ENCODE measurements at places on chromosomes 2 and 18. TPM values are rescaled to one million over a fixed set of nuclear protein-coding genes. Genes with fewer than 3 reads are reported as not detected.

The RASGRP3 gene
- total RNA-seq, result 7.7 TPM

DNA sequence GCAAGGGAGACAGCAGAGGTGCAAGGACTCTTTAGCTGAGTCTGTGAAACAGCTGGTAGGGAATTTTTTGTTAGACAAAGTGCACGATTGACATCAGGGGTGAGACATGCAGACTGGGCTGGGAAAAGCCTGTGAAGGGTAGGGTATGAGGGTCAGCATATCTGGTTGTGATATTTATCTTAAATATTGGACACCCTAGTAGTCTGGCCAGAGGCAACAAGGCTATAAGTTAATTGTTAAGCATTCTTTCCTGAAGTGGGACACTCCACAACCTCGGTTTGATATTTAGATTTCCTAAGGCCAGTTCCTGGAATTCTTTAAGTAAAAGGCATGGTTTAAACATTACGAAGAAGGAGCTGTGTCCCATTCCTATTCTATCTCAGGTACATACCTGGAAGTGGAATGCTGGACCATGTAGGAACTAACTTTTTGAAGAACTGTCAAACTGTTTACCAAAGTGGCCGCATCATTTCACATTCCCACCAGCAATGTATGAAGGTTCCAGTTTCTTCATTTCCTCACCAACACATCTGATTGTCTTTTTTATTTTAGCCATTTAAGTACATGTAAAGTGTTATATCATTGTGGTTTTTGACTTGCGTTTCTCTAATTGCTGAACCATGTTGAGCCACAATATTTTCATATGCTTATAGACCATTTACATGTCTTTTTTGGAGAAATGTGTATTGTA lies 22.5 kb downstream of the EHBP1 start:
- DNase-seq, result no peak

DNA sequence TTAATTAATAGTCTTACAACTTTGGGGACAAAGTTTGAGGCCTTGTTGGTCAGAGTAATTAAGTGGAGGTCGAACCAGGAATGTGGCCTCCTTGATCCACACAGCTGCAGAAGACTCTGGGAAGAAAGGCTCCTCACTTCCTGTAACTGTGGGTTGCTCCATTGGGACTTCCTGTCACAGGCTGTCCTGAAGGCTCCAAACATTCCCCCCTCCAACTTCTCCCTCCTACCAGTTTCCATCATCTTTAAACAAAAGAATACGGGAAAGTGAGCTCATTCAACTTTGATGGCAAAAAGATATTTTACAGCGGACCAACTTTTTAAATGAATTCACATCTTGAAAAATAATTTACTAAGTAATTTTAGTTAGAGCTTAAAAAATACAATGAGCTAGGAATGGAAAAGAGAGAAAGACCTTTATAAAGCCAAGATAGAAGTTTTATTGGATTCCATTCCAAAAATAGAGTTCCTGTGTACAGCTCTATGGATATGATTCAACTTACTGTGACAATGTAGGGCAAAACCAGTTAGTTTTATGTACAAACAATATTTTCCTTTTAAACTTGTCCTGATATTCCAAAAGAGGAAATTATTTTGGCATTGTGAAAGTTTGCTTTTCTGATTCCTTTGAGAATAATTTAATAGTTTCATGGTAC lies 212.0 kb upstream of the NABP1 start:
- DNase-seq, result no peak

DNA sequence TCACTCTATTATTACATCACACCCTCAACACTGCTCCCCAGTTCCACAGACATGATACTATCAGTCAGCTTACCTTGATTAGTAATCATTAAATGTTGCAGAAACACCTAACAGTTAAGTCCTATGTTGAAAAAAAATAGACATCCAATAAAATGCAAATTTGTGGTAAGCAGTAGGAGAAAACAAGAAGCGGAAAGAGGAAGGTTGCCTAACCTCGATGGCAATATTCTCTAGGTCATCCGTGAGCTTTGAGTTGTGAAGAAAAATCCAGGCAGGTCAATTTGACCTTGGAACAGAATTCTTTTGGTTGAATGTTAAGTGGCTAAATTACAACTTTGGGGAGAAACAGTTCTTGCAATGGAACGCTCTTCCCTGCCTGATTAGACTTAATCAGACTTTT lies 264.4 kb downstream of the AFF3 start:
- DNase-seq, result no peak

The DPP4 gene
- total RNA-seq, result 8.6 TPM

The CPLX4 gene
- total RNA-seq, result not detected

DNA sequence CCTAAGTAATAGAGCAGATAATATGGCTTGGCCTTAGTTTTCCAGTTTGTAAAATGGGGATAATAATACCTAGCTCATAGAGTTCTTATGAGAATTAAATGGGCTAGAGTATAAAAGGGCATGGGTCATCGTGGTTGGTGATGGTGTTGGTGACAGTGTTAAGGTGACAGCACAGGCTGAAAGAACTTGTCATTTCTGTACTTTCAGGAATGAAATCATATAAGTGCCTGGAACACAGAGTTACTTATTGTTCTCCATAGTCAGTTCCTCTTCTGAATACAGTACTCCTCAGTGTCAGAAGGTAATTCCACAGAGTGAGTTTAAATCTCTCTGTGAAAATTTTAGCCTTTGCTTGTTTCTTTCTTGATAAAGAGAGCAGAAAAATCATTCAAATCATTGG lies 42.4 kb downstream of the KIF5C start:
- DNase-seq, result no peak

GRCh38 chr2:12262681-12263436 lies 453.9 kb upstream of the TRIB2 start:
- no peak for DNase-seq

DNA sequence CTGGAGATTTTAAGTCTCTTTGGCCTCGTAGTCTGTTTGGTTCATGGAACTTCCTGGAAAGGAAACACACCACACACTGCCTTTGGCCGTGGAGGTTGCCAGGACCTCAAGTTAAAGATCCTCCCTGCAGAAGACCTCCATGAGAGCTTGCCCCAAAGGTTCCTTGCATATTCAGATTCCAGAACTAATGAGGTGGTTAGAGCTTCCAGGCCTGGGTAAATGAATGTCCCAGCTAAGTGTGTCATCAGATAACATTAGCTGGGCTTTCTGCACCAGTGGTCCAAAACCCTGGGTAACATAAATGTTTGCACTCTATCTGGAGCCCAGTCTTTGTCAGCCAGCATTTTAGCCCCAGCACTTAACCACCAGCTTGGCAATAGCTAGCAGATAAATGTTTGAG lies 122.1 kb upstream of the EML6 start:
- DNase-seq, result no peak

DNA sequence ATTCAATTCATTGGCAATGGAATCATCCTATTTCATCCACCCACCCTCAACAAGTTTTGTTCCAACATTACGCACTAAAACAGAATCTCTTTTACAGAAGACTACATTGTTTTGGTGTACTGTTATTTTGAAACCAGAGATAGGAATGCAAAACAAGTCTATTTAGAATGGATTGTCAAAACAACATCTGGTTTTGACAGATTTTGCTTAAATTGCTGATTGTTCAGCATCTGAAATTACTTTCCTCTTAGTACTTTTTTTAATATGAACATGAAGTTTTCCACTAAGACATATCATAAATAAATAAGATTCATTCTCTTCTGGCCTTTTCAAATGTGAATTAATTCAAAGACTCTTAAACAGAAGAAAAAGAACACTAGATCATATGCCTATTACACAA lies 323.9 kb upstream of the TFPI start:
- no peak for DNase-seq

GRCh38 chr2:241892299-241893137 lies 23.0 kb downstream of the RTP5 start:
- DNase-seq, result no peak

DNA sequence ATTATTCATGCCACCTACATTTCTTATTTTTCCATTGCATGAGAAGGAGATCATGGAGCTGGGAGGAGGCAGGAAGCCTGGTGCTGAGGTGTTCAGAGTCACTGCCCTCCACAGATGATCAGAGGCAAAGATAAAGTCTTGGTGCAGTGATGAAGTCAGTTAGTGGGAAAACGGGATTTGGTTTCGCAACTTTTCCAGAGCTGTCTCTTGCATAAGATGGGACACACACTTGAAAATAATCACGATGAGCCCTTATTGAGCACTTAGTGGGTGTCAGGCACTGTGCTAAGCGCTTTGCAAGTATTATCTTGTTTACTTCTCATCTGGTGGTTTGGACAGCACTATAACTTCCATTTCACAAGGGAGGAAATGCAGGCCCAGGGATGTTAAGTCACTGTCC lies 222.1 kb upstream of the SMAD2 start:
- DNase-seq, result no peak

DNA sequence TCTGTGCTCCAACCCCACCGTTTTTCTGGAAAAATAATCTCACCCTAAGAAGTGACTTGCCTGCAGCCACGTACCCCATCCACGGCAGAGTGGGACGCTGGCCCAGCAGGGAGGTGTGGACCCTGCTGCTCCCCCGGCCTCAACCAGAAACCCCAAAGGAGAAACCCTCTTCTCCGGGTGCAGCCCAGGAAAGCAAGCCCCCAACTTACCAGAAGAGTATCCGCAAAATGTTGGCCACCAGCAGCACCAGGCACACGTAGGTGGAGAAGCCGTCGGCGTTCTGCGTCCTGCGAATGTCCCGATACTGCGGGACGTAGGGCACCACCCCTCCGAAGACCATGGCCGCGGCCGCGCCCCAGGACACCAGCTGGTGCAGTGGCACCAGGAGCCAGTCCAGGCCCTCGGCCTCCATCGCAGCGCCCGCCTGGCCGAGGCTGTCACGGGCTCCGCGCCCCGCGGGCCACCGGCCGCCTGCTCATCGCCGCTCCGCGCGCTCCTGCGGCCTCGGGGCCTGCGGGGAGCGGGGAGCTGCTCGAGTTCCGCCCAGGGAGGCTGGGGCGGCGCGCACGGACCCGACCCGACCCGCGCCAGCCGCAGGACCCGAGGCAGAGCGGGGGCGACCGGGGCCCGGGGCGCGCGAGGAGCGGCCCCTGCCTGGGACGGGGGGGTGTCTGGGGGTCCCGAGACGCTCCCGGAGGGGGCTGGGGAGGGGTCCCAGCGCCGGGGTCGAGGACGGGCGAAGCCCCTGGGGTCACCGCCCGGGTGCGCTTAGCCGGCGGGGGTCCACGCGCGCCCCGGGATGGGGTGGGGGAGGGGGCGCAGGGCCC lies 725 bp downstream of the SLC66A2 start:
- peak; percentile 46 for DNase-seq

DNA sequence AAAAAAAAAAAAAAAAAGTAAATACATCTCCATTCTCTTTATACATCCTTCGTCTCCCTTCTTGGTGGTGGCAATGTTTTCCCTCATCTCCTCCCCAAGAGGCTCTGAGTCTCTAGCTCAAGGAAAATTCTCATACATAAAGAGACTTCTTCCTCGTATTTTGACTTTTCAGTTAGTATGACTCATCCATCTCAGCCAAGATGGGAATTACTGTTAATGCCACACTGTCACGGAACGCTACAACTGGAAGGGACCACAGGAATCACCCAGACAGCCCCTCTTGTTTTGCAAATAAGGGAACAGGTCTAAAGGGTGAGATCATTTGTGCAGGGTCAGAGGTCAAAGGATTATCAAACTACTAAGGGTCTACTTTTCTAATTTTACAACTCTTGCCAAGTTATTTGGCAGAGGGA lies 19.5 kb downstream of the NFE2L2 start:
- no peak for DNase-seq

The MERTK gene
- total RNA-seq, result 2.4 TPM

- no peak for DNase-seq
These were observed 102.1 kb upstream of the SIX3 start for GRCh38 chr2:44839370-44839769.

GRCh38 chr2:188853307-188853706 lies 120.9 kb upstream of the COL3A1 start:
- DNase-seq, result no peak

The RGPD8 gene
- total RNA-seq, result 39.1 TPM

The FZD7 gene
- total RNA-seq, result 15.5 TPM

The DSG1 gene
- total RNA-seq, result under 0.01 TPM

GRCh38 chr2:22907330-22907729 lies 477.6 kb upstream of the KLHL29 start:
- no peak for DNase-seq

- DNase-seq, result no peak
These were observed 212.5 kb downstream of the NBAS start for GRCh38 chr2:15348636-15349035.

The DNAJC5G gene
- not detected for total RNA-seq

DNA sequence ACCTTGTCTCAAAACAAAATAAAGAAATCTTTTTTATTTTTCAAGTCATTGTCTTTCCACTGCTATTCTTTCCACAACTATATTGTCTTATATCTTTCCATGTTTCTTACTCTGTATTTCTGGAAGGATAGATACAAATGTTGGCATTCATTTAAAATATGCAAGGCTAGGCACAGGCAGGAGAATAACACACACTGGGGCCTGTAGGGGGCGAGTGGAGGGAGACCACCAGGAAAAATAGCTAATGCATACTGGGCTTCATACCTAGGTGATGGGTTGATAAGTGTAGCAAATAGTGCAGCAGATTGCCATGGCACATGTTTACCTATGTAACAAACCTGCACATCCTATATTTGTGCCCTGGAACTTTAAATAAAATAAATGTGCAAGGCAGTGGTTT lies 9.6 kb downstream of the MRPL30 start:
- no peak for DNase-seq

GRCh38 chr2:173862612-173863217 lies 102.5 kb downstream of the SP3 start:
- no peak for DNase-seq

GRCh38 chr2:232568161-232568560 lies 17.7 kb downstream of the EIF4E2 start:
- DNase-seq, result no peak

- no peak for DNase-seq
These were observed 61.4 kb downstream of the TWIST2 start for GRCh38 chr2:238908960-238909951.

- DNase-seq, result no peak
These were observed 72.7 kb upstream of the CTAGE1 start for GRCh38 chr18:22490429-22490846.

DNA sequence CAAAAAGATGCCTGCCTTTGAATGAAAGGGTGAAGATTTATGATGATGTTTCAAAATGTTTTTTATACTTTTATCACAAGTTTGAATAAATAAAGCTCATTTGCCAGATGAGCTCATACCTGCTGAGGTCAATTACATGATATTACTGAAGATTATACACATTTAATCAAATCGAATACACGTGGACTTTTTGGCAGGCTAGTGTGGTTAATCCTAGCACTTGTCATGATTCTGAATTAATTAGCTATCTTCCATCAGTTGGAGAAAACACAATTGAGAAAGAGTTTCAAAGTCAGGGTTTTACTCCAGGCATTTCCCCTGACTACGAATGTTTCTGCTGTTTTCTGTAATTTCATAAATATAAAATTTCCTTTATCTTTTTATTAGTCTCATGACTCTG lies 54.4 kb downstream of the LRPPRC start:
- no peak for DNase-seq
